NT2/D1 (cell line): ENCODE measurements at places on chromosomes 5 and 9.

DNA sequence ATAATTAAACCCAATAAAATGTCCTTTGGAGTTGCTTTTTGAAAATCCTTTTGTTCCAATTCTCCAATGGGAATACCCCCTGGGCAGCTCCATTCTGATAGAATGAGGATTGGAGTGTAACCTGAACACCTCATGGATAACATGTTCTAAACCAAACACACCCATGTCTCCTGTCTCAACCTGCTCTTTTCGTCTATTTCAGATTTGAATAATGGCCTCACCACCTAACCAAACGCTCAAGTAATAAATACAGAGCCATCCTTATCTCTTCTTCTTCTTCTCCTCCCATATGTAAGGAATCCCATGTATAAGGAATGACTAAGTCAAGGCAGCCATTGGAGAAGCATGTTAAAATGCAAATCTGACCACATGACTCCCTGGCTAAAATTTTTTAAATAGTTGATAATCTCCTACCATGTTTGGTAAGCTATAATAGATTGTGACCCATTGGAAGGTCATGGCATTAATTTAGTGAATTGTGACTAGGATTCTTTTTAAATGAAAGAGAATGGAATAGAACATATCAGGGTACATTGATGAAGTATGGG lies 26.0 kb downstream of the ELL2 start:
- DNase-seq: no peak

- DNase-seq: no peak
These were observed 72.3 kb downstream of the RASA1 start for GRCh38 chr5:87339986-87340385.

DNA sequence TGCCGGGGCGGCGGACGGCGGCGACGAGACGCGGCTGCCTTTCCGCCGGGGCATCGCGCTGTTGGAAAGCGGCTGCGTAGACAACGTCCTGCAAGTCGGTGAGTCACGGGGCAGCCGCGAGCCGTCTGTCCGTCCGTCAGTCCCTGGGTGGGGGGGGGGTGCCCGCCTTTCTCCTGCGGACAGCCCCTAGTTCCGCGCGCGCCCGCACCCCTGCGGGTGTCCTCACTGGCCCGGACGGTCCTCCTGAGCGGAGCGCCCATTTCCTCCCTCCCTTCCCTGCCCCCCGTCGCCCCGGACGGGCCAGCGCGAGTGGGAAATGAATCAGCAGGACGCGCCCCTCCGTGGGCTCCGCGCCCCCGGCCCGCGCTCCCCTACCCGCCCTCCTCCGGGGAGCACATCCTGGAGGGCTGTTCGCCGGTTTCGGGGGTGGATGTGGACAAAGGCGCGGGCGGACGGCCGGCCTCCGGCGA lies 828 bp downstream of the ZSWIM6 start:
- no peak for DNase-seq

DNA sequence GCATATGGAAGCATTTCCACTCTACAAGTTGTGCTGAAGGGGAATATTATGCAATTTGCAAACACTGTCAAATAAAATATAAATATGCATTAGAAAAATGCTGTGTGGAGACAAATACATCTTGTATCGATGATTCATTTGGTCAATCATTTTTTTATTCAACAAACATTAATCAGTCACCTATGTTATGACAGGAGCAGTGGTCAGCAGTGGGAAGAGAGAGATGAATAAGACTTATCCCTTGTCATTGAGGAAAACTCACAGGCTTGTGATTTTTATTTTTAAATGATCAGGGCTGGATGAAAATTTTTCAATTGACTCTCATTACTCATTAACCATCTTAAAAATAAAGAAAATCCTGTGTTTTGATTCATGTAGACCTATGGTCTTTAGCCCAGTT lies 574.1 kb downstream of the ACTL7B start:
- DNase-seq: no peak

DNA sequence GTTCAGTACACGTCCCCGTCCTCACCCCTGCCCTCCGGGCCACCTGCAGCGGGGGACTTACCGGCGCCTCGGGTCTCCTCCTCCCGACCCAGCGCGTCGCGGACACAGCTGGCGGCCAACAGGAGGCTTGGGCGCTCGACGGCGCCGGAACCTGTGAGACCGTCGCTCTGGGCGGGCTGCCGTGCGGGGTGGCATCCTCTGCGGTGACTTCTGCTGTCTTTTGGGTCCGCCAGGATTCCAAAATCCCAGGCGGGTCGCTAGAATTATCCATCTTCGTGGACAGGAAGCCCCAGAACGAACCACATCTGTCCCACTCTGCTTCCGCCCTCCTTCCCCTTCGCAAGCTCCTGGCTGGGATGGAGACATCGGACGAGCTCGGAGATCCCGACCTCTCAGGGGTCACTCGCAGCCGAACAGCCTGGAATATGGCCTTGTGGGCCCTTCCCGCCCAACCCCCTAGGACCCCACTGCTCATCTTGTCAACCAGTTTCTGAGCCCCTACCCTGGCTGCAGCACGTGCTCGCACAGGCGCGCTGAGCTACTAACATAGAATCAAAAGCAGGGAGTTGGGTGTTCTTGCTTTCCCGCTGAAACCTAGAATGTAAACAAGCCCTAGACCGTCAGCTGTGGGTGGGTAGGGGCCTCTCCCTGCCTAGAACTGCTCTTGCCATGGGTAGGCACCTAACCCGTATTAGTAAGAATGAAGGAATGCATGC lies 947 bp upstream of the MARCHF3 start:
- no peak for DNase-seq
